Right ventricle myocardium inferior (tissue), 1 donor: ENCODE measurements at places on chromosomes 6 and 20. TPM values are rescaled to one million over a fixed set of nuclear protein-coding genes. Genes with fewer than 3 reads are reported as not detected.

KPNA5 gene
- 7.3 TPM for total RNA-seq

GRCh38 chr6:65075705-65076230 is 631.3 kb downstream of the EYS start:
- DNase-seq = no peak

DNA sequence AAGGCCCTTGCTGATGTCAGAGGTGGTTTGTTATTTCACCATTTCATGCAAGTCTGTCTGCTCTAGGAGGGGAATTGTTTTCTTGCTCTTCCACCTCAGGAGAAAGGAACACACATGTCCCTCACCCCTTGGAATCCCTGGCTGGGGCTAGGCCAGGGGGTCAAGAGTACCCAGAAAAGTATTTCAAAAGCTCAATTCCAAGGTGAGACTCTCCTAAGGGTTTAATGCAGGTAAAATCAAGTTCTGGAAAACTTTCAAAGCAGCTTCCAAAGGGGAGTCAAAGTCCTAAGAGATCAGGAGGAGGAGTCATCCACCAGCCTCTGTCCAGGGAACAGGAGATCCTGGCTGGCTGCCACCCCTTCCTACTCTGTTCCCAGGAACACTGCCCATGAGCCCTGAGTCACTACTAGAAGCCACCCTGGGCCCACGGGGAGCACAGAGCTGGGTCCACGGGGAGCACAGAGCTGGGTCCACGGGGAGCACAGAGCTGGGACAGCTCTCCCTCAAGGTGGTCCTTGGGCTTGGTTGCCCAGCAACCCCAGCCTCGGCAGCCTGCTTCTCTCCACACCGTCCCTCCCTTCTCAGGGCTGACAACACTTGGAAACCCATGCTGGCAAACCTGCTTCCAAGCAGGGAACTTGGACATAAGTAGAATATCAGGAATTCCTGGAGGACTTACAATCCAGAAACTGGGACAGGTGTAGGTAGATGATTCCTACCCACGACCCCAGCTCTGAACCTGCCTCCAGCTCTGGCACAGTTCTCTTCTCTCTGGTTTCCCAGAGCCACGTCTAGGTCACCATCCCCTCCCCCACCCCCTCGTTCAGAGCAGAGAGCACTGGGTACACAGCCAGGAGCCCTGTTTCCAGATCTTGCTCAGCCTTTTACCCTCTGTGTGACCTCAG is 35.3 kb upstream of the CDKN1A start:
- DNase-seq = peak; percentile 88

- DNase-seq = no peak
These were observed 32.0 kb downstream of the ZC2HC1B start for GRCh38 chr6:143896126-143896860.

COL9A3 gene
- total RNA-seq = 5.5 TPM

CLPSL1 gene
- not detected for total RNA-seq

GRCh38 chr6:35514587-35514986 is 1.9 kb upstream of the TULP1 start:
- DNase-seq = no peak

- no peak for DNase-seq
These were observed 226.5 kb upstream of the CITED2 start for GRCh38 chr6:139600919-139601475.

GRCh38 chr6:136306466-136306865 is 16.8 kb upstream of the BCLAF1 start:
- DNase-seq = no peak

DNA sequence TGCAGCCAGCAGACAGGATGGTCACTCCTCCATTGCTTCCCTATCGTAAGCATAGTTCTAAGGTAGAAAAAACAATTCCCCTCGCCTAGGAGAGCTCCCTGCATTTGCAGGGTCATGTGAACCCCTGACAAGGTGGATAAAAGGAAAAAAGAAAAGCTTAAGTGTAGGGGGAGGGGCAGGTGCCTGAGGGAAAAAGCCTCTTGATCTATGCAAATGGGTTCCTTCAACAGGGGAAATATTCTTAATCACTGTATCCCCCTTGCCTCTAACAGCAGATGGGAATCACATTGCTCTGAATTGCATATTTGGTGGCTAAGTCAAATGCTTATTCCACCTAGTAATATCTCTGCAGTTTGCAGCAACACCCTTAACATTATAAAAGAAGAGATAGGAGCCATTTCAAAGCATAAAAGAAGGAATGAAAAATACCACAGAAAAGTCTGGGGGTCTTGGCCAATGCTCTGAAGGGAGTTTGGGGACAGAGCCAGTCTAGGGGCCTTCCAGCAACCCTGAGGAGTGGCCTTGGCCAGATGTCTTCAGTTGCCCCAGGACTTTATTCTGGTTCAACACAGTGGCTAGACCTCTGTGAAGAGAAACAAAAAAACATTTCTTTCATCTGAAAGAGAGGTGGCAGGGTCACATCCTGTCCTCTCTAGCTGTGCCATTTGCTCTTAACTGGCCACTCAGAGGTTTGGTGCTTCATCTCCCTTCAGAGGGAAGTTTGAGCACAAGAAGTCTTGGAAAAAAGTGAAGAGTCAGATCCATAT is 660.4 kb upstream of the GJE1 start:
- DNase-seq = no peak

DNA sequence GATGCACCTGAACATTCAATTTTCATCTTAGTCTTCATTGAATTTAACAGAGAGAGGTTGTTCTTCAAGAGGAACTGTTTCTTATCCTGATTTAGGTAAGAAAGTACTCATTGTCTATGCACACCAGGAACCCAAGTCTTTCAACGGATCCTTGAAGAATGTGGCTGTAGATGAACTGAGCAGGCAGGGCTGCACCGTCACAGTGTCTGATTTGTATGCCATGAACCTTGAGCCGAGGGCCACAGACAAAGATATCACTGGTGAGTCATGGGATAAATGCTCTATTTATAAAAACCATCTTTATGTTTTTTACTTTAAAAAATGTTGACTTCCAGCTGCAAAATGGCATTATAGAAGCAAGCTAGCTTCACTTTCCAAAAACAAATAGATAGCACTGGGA is 10.2 kb downstream of the NQO2 start:
- DNase-seq = no peak

DNA sequence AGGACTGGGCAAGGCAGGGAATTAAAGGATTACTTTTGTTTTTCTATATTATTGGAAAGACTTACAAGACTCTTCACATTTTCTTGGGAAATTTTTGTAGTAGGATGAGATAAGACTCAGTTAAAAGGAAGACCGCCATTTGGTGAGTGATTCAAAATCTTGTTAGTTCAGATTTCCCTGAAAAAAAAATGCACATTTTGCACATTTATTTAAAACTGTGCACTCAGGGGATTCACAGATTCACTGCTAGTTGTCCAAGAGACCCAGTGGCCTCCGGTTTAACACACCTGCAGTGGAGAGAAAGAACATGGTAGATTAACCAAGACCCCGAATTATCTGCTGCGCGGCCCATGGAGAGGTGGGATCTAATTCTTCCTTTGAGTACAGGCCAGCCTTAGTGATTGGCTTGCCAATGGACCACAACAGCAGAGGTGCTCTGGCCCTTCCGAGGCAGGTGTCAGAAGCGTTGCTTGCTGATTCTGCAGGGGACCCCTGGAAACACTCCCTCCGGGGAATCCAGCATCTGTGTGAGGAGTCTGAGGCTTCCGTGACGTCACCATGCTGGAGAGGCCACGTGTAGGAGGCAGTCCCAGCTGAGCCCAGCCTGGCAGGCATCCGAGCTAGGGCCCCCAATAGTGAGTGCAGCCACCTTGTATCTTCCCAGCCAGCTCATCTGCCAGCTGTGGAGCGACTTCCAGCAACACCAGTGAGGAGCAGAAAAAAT is 68.9 kb downstream of the ZNF217 start:
- DNase-seq = no peak

SUMO4 gene
- not detected for total RNA-seq

DNA sequence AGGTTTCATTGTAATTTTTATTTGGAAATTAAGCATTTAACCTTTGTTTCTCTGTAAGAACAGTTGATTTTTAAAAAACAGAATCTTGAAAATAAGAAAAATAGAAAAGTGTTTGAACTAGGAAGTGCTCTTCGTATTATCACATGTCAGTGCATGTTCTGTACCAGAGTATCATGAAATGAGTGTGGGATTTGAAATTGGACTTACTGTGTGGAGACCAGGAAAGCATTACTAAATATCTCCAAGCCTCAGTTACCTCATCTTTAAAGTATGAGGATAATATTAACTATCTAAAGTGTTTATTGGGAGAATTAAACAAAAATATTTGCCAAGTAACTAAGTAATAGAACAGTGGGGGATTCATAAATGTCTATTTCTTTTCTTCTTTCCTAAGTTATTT is 156.9 kb upstream of the FLRT3 start:
- no peak for DNase-seq

MYT1 gene
- total RNA-seq = 0.16 TPM

DNA sequence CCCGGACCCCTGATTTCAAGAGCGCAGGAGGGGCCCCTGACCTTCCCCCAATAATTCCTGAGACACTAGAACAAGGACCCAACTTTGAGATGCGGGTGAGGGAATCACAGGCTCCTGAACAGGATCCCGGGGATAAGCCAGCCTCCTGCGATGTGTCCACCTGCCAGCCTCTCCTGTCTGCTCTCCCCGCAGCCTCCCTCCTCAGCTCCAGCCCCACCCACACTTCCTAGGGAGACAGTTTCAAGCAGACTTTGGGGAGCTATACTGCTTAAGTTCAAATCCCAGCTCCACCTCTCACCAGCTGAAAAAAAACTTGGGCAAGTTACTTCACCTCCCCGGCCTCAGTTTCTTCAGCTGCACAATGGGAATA is 50.8 kb downstream of the GRM4 start:
- DNase-seq = no peak

PROCR gene
- total RNA-seq = 10.5 TPM

B3GAT2 gene
- not detected for total RNA-seq

DNA sequence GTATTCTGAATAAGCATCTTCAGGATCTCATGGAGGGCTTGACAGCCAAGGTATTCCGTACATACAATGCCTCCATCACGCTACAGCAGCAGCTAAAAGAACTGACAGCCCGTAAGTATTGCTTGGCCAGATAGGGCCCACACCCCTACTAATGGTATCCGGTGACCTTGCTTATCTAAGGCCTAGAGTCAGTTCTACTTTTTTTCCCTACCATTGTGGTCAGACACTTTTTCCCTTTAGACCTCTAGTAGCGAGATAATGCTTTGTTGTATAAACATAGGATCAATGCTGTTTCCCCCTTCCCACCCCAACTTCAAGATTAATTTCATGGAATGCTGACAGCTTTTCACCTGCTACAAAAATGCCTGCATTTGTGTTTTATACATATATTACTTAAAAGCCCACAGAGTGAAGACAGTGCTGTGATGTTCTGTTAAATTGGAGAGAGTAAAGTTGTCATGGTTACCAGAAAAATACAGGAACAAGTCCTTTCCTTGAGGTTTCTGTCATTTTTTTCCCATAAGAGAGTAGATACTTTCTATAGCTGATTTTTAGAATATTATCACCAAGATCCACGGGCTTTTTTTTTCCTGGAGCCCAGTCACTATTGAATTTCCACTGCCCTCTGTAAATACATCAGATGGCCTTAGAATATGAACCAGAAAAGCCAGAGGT is 20.9 kb upstream of the PLCG1 start:
- no peak for DNase-seq

DNA sequence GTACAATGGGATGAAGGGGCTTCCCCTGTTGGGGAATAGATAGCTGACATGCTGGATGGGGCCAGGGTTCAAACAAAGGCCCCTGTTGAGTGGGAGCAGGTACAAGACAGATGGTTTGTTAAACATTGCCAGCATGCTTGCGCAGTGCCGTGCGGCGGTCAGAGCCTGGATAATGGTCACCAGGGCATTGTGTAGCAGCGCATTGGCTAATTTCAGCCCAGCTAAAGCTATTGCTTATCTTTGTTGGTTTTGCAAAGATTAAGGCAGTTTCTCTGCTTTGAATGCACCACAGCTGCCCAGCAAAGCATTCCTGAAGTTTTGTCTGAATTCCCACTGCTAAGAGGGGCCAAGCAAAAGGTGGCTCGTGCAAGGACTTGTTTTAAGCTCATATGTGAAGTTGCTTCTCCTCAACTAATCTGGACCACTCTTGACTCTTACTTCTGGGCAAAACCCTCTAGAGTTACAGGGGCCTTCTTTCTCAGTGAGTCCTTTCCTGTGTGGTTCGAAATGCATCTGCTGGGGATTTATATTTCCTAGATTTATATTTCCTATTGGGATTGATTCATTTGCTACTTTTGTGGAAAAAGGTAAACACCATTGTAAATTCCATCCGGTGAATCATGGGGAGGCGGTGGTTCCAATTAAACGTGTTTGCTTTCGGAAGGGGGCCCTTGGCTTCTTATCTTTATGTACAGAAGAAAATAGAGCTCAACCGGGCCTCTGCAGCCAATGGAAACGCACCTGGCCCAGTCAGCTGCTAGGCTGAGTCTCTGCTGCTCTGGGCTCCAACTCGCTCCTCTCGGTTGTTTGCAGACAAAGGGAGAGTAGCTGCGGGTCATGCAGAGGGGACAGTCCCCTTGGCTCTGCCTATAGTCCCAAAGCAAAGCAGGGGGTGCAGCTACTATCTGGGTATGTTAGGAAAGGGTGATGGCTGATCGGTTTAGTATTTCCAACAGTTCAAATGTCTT is 72.1 kb downstream of the FOXA2 start:
- DNase-seq = no peak

DNA sequence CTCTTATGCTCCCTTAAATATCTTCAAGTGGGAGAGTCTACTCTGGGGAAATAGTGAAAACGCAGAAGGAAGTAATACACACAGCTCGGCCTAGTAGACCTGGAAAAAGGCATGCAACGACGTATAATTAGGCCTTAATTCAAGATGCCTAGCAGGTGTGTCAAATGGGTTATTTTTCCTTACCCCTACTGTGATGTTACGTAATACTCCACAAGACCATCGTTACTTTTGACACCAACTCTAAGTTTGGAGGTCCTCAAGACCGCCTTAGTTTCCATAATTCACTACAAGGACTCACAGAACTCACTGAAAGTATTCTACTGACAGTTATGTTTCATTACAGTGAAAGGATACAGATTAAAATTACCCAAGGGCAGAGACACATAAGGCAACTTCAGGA is 1024.3 kb upstream of the MAP3K7 start:
- DNase-seq = no peak

DNA sequence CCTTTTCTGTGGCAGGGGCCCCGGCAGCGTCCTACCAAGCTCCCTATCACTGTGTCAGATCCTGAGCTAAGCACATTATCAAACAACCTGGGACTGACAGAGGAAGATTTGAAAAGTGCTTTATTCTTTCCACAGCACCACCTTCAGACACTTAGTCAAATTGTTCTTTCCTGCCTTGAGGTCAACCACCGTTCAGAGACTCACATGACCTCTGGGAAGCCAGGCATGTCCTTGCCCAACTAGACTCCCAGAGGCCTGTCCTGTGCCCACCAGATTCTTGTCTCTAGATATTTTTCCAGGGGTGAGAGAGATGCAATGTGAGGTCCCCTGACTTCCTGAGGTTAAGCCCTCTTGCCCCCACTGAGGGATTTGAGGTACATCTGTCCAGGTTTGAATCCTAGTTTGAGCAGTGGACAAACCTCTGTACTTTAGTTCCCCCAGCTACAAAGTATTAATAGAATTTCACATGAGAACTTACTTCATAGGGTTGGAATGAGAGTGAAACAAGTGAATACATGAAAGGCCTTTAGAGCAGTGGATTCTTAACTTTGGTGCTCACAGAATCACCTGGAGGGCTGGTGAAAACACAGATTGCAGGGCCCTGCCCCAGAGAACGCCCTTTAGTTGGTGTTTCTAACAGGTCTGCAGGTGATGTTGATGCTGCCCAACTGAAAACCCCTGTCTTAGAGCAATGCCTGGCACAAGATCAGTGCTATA is 179.8 kb downstream of the CLIC5 start:
- no peak for DNase-seq
